NCI-H2081 (cell line): ENCODE measurements at places on chromosomes 5 and 9.

DNA sequence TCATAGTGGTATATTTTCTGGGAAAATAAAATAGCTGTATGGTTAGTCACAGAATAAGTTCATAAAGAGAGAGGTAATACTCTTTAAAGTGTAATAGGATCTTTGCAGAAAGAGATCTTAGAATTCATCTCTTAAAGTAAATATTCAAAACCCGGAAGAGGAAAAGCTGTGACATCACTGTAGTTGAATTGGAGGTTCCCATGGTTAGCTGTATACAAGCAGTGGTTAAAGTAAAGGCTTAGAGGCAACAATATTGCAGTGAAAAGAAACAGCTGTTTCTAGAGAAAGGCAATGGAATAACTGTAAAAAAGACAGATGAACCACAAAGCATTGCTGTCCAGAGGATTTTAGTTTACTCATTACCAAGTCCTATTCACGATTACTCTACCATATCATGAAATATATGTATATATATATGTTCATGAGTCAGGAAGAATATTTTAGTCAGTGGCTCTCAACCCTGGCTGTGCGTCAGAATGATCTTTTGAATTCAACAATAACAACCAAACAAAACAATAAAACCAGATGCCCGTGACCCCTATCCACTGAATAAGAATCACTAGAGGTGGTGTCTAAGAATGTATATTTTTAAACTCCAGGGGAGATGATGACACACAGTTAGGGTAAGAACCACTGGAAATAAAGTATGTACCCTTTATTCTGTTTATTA is 4.7 kb downstream of the ERCC6L2 start:
- no peak for DNase-seq

DNA sequence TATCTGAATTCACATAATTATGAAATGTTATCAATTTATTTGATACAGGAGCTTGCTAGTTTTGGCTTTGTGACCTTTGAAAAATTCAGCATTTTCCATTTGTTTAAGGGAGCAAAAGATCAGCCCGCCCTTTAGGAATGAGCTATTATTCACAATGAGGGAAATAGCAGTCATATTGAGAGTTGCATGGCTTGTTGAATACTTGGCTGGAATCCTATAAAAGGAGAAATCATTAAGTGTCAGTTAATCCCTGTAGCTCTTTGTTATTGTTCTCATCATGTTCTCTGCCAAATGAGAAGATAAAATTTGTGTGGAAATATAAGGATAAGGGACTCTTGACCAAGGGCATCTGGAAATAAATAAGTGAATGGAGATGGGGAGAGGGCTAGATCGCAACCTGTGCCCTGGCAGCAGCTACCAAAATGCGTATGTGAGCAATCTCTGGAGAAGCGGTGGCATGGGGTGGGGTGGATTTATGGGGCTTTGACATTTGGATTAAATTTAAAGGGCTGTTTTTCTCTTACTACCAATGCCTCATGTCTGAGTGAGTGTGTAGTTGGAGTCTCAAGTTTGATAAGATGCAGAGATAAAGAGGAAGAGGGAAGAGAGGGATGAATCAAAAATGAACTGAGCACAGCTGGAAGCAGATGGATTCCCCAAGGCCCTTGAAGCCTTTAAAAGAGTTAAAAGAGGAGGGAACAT is 237.6 kb downstream of the NNT start:
- no peak for DNase-seq

DNA sequence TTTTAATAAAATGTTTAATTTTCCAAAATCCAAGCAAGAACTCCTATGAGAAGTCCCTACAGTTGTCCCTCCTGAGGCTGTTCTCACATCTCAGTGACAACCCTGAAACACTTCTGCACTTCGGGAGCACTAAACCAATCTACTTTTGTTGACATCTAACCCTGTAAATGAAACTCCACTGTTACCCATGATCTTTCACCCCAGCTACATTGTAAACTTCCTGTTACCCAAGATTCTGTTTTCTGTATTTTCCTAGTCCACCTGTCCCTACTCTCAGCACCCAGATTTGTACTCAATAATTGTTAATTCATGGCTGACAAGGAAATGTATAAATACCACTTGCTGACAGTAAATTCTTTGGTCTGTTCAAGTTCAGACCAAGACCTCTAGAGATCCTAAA is 153.7 kb downstream of the NR2F1-AS1 start:
- DNase-seq: no peak

DNA sequence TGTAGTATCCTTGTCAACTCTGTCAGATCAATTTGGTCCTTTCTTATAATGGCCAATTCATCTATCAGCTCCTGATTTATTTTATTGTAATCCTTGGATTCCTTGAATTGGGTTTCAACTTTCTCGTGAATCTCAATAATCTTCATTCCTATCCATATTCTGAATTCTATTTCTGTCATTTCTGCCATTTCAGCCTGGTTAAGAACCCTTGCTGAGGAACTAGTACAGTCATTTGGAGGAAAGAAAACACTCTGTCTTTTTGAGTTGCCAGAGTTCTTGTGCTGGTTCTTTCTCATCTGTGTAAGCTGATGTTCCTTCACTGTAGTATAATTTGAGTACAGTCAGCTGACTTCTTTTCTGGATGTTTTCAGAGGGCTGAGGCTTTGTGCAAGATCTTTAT is 84.5 kb downstream of the CETN3 start:
- no peak for DNase-seq

DNA sequence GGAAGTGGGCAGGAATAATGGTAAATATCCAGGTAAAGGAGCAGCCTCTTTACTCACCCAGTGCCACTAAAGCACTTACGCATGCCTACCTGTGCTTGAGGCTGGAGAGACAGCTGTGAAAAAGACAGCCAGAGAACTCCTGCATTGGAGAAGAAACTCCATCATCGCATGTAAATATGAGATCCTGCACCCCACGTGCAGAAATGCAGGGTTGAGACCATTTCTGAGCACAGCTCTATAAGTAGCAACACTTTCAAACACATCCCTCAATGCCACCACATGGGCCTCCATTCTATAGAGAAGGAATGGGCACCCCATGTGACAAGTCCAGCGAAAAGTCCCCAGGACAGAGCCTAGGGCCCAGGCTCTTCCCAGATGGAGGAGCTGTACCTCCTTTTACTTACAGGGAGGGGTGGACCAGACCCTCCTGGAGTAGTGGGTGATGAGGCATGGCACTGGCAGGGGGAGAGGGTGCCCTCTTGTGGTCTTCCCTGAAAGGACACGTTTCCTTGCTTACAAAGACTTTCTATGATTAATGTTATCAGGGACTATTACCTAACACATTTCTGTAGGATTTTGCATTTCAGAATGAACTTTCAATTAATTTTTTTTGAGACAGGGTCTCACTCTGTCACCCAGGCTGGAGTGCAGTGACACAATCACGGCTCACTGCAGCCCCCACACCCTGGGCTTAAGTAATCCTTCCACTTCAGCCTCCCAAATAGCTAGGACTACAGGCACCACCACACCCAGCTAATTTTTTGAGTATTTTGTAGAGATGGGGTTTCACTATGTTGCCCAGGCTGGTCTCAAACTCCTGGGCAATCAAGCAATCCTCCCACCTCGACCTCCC is 55.3 kb upstream of the IL17B start:
- peak; percentile 19 for DNase-seq

DNA sequence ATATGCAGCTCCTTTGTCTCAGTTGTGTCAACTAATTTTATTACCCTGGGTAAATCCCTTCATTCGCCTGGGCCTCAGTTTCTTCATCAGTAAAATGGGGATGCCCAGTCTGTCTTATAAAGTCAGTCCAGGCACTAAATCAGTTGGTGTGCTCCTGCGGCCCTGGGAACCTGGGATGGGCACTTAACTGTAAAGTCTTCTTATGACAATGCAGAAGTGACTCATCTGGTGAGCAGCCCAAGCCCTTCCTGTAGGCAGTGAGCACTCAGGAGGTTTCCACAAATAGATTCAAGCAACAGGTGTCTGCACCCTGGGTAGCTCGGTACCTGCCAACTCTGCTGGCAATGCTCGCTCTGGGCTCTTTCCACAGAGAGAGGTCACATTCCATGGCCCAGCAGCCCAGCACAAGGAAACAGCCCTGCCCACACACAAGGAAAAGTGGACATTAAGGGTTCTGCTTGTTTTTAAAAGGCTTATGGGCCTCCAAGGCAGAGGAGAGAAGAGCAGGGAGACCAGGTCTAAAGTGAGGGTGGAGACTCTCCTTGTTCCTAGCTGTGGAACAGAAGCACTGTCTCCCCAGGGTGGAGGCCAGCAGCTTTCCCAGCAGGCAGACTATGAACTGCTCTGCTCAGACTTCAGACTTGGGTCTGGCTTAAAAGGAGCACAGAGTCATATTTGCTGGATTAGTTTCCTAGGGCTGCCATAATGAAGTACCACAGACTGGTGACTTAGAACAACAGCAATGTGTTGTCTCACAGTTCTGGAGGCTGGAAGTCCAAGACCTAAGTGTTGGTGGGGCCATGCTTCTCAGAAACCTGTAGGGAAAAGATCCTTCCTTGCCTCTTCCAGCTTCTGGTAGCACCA is 89.7 kb upstream of the ADRA1B start:
- peak; percentile 10 for DNase-seq

- peak; percentile 9 for DNase-seq
These were observed at the start of gene C5orf52 for GRCh38 chr5:157670662-157671591. Gene C5orf52 (plus strand): TSS chr5:157671533. CDS start chr5:157671615, 82 bp downstream.

DNA sequence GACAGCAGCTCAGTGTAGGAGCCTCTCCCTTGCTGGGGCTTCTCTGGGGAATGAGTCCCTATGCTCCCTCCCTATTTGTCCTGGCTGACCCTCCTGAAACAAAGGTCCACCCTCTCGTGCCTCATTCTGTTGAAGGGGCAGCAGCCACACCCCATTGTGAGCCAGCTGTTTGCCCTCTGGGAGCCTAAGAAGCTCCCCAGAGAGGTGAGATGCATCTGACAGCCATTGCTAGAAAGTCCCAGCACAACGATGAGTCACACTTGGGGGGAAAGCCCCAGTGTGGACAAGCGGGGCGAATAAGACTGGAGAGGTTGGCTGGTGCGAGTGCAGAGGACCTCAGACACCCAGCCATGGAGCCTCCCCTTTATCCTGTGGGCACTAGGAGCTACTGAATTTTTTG is 101.4 kb downstream of the PPARGC1B start:
- DNase-seq: no peak

- DNase-seq: no peak
These were observed 90.9 kb upstream of the BOD1 start for GRCh38 chr5:173707392-173707791.

- DNase-seq: no peak
These were observed 131.4 kb upstream of the SHB start for GRCh38 chr9:38200431-38200830.

DNA sequence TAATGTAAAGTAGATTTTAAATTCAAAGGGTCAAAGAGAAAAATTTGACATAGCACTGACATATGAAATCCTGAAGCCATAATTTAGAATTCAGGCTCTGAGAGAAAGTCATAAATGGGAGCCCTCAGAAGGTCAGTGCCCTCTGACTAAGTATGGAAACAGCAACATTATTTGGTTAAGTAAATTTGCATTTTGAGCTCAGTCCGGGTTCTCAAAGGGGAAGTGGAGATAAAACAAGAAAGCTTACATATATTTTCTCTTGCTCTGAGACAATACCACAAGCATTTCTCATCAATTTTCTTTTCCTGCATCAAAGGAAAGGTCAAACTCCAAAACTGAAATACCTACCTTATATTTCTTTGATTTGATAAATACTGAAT is 348.0 kb downstream of the SEMA5A start:
- no peak for DNase-seq

- no peak for DNase-seq
These were observed 111.5 kb upstream of the IL7R start for GRCh38 chr5:35745193-35745592.

DNA sequence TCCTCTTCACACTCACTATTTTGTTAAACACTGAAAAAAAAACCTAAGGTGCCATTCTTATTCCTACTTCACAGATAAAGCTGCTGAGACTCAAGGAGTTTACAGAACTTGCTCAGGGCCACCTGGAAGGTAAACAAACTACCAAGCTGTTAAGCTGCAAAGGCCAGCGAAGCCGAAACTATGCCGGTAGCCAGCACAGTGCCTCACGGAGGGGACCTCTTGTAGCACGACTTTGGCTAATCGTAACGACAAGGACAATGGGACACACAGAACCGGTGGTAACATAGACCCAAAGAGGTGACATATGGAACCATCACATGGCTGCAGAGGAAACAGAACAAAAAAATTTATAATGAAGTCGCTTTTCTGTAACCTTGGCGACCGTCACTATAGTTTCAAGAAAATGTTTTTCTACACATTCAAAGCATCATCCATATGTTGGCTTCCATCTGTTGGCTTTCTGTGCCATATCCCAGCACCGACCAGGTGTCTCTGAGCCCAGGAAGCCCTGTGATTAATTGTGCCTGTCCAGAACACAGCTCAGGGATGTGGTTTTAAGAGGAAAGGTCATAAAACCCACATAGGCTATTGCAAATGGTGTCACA is 60.3 kb downstream of the S1PR3 start:
- no peak for DNase-seq

GRCh38 chr9:78985084-78985738 is 586.6 kb upstream of the TLE4 start:
- no peak for DNase-seq

DNA sequence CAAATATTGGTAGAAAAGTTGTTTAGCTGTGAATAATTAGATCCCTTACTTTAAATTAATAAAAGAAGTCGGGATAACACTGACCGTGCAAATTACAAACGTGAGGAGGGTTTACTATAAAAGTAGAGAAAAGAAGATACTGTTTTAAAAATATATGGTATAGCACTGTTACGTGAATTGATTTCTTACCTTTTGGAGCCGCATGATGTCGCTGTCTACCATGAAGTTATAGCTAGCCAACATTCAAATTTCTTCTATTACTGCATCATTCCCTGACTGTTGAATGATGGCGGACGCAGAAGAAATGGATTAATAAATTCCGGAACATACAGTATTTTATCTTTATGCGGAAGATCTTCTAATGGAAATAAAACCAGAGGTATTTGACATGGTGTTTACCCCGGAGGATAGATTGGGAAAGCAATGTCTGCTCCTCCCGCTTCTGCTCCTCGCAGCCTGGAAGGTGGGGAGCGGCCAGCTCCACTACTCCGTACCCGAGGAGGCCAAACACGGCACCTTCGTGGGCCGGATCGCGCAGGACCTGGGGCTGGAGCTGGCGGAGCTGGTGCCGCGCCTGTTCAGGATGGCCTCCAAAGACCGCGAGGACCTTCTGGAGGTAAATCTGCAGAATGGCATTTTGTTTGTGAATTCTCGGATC is at the start of gene PCDHA6:
TSS of gene PCDHA6 (plus strand) at position 257 of the 658 bp plus-strand sequence. CDS start at position 389, 132 bp downstream.
- peak; percentile 64 for DNase-seq

DNA sequence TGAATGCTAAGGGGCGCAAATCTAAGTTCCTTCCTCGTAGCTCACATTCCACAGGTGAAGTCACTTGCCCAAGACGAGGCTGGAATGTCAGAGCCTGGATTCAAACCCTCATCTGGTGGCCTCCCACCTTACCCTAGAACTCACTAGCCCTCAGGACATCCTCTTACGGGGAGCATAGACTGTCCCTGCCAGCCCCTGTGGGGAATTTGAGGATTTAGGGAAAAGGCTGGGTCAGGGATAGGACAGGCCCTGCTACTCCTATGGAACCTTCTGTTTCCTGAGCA is 45.0 kb downstream of the IRF1 start:
- no peak for DNase-seq

DNA sequence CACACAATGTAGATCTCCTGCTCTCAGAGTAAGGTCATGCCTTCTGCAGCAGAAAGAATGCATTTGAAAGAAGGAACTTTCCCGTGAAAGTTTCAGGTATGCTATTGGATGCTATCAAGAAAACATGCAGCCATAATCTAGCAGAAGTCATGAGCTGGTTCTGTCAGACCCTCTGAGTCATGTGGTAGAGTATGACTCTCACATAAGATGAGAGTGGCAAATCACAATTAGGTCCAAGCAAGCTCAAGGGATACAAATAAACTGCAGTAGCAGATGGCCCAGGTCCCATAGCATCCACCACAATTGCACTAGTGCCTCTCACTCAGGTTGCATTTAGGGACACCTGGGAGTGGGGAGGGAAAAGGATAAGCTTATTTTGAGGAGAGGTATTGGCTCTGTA is 292.8 kb downstream of the ASTN2 start:
- DNase-seq: no peak
